ENCODE measurements at places on chromosomes 5 and 9.

DNA sequence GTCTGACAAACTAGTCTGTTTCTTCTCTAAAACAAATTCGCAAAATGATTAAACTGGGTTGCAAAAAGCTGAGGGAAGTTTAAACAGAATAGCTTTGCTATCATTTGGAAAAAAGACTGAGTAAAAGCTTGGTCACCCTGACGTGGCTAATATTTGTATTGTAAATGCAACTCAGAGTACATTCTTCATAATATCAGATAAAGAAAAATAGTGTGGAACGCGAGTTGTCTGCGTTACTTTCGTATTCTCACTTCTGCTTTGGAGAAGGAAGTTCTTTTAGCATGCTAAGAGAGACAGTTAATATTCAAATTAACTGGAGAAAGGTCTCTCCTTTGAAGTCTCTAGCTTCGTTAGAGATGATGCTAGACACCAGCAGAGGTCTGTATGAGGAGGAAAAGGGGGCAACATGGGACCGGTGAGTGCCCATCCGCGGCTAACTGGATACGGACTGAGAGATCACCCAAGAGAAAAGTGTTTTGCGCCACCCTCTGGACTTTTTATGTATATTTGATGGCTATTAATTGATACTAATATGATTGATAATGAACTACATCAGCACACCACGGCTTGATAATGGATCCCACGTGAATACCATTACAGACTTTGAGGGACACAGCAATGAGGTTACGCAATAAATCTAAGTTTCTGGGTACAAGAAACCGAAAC, 2.9 kb upstream of the CNTRL start:
- DNase-seq: no peak

GRCh38 chr9:89021154-89021803, 30.0 kb downstream of the S1PR3 start:
- no peak for DNase-seq

GRCh38 chr5:2742921-2743679, 8.4 kb downstream of the IRX2 start:
- no peak for DNase-seq

GRCh38 chr9:133121198-133121914, at the start of gene RALGDS:
RALGDS (minus strand) TSS chr9:133121240; CDS start chr9:133121154, 86 bp downstream.
- peak; percentile 72 for DNase-seq

- DNase-seq: no peak
These were observed 15.5 kb downstream of the SIL1 start for GRCh38 chr5:139182528-139183296.

DNA sequence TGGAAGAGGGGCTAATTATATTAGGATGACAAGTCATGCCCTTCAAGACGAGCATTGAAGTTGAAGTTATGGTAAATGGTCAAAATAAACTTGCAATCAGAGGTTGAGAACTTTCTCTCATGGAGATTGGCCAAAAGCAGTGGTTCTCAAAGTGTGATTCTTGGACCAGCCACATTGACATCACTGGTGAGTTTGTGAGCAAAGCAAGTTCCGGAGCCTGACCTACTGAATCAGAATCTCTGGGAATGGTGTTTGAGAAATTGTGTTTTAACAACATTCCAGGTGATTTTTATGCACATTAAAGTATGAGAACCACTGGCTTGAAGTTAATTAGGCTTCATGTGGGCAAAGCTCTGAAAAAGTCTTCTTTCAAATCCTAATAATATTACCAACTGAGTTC, 403.5 kb downstream of the ZSWIM6 start:
- no peak for DNase-seq
